Femur (tissue), 1 donor: ENCODE measurements at places on chromosomes 2 and 18.

DNA sequence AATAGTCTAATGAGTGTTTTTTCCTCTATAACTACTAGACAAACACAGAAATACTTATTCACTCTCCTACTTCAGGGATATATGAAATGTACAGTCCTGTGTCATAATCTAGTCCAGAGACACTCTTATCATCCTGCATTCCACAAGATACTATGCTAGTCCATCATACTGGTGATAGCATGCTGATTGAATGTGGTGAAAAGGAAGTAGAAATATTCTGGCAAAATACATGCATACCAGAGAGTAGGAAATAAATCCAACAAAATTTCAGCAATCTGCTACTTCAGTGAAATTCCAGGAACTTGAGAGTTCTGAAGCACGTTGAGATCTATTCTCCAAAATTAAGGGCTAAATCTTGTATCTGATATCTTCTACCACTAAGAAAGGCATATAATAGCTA, 353.9 kb downstream of the PID1 start:
- no peak for DNase-seq

DNA sequence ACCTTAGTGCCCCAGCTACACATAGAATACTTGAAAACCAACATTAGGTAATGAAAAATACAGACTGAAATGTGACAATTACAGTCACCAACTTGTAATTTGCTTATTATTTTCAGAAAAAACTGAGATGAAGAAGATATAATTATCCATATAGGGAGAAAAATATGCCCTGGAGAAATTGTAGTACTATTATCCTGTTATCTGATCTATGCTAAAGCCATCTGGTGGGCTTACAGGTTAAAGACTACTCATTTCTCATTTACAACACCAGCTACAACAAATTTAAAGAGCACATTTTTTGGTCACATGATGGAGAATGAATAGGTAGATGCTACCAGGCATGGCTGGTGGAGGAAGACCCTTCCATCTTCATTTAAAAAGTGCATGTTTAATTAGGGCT, 79.6 kb upstream of the NYAP2 start:
- DNase-seq = no peak

DNA sequence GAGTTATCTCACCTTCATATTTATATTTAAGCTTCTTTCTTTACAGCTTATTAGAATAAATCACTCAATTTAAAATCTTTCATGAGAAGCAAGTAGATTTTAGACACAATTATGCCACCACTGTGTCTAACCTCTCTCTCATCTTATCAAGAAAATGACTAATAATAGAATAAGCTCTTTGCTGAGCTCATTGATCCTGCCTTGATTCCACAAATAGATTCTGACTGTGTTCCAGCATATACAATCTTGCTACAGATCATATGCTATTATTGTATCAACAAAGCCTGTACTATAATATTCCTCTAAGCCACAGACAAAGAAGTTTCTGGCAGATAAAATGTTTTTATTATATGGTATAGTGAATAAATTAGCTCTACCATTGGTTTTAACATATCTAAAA, 168.7 kb upstream of the GULP1 start:
- DNase-seq = no peak

- no peak for DNase-seq
These were observed 119.1 kb upstream of the STPG4 start for GRCh38 chr2:47274054-47274782.

DNA sequence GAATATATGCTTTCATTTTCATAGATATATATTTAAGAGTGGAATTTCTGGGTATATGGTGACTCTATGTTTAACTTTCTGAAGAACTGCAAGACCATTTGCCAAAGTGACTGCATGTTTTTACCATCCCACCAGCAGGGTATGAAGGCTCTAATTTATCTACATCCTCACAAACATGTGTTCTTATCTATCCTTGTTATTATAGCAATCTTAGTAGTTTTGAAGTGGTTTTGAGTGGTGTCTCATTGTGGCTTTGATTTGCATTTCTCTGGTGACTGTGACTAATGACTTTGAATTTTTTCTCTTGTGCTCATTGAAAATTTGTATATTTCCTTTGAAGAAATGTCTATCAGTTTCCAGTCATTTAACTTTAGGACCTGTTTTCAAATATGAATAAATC, 310.2 kb upstream of the NRP2 start:
- DNase-seq = no peak

GRCh38 chr2:158905784-158906183, 62.7 kb upstream of the TANC1 start:
- DNase-seq = no peak

- DNase-seq = no peak
These were observed 112.0 kb downstream of the QPCT start for GRCh38 chr2:37456479-37456878.

DNA sequence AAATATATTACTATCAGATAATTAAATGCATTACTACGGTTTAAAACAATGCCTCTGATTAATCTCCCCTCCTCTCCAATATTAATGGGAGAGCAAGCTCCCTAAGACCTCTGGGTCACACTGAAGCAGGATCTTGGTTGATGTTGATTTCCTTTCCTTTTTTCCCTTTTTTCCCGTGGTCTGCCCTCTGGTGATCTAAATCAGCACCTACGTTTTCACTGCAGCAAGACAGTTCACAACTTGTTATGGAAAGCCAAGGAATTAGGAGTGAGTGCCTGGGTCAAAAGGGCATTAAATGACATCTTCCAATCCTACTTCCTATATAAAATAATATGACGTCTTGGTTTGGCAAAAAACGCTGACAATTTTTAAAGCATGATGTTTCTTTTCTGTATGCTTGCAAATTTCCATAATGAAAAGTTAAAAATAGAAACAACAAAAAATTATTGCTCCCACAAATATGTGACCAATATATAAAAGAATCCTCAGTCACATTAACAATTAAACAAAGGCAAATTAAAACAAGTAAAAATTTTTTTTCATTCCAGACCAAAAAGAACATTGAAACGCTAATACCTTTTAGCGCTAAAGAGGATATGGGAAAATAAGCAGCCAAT, 7.9 kb upstream of the CFAP36 start:
- DNase-seq = peak; percentile 24

DNA sequence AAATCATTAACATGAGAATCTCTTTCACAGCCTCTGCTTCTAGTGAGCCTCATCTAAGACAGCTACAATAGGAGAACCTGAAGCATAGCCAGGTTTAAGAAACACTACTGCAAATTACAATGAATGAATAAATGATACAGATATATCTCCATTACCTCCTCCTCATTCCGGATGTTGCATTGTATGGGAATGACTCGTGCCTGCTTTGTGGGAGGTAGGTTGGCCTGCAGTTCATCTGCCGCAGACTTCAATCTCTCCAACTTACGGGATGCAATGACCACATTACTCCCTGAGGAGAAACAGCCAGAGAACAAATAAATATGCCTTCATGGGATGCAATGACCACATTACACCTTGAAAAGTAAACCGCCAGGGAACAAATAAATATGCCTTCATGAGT, 15.4 kb downstream of the PECR start:
- DNase-seq = no peak

DNA sequence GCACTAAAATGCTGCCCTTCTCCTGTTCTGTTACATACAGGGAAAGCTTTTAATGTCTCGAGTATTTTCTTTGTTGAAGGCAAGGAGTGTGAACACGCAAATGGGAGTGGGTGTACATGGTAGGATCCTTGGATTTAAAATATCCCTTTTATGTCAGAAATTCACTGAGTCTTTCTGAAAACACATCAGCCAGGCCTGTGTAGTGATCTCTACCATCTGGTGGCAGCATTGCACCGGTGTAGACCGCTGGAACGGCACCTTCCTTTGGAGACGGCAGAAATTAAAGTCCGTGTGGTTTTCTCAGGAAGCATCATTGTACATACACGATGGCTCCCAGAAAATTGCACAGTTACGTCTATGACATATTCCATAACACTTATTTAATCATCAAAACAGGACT, 515.8 kb downstream of the GALR1 start:
- DNase-seq = peak; percentile 33

- DNase-seq = no peak
These were observed 17.2 kb upstream of the CTDP1 start for GRCh38 chr18:79662439-79662838.

GRCh38 chr18:44536619-44537018, 144.1 kb upstream of the SETBP1 start:
- no peak for DNase-seq

GRCh38 chr2:88027697-88028389, 11.5 kb upstream of the RNU2-63P start:
- no peak for DNase-seq

GRCh38 chr18:72613534-72613930, 69.4 kb upstream of the CBLN2 start:
- no peak for DNase-seq

DNA sequence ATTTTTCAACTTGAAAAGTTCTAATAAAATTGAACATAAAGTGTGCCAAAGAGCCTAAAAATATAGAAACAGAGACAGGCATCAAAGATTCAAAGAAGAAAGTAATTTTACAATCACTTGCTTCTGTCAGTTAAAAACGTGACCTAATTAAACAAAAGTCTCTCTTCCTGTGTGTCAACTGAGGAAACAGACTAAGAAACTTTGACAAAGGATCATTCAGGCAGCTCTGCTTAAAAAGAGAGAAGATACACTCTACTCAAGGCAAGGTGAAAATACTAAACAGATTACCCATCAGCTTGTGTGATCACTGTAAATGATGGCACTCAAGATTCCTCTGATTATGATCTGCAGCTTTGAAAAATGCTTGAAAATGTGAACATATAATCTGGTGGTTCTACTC, 47.8 kb downstream of the DYM start:
- no peak for DNase-seq

GRCh38 chr2:168550670-168551069, 94.6 kb downstream of the CERS6 start:
- no peak for DNase-seq

DNA sequence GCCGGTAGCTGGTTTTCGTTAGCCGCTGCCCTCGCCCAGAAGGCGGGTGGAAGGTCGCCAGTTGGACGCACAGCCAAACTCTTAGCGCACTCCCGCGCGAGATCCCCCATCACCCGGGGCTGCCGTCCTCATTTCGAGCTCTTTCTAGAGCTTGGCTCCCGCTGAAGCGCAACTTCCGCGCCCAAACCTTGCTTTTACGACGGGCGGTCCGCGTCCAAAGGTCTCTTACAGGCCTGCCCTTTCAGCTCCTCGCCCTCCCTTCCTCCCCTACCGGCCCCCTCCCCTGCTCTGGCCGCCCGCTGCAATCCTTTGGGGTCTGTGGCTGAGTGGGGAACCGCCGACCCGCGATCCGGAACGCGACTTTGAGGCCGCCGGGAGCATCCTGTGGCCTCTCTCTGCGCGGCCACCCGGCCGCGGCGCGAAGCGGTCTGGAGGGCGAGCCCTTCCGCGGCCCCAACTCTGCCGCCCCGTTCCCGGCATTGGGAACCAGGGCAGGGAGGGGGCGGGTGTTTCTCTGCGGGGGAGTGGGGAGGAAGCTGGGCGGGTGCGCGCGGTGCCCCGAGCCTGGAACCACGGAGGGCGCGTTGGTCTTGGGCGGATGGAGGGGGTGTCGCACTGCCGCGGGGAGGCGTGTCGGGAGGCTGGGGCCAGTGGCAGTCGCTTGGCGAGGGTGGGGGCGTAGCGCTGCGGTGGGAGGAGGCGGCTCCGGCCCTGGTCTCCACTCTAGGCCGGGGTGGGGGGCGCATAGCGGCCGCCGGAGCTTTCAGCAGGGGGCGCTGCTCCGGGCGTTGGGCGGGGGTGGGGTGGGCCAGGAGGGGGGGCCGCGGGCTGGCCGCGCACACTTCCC, at the start of gene GDF7:
GDF7 (plus strand) TSS at position 841 of the 847 bp plus-strand sequence. CDS start 96 bp downstream, outside the sequence.
- DNase-seq = peak; percentile 63

GRCh38 chr2:160381425-160381951, 112.1 kb downstream of the RBMS1 start:
- no peak for DNase-seq

DNA sequence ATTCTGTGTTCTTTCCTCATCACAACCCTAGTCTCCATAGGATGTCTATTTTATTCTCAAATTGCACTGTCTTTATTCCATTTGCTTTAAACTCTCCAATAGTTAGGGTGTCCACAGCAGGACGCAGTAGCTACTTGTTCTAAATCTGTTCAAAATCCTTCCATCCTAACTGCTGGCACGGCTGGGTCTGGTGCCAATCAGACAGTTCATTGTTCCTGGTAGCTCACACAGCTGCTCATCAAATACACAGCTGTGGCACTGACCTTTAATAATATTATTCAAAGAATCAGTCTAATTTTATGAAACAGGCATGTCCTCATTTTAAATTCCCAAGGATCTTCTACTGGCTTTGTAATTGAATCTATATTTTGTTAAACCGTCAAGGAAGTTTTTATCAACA, 59.7 kb upstream of the TMEFF2 start:
- no peak for DNase-seq

GRCh38 chr2:110124939-110125691, 9.5 kb upstream of the MALL start:
- no peak for DNase-seq
